Tibial nerve (tissue), 4 donors: ENCODE measurements at places on chromosomes 2 and 18.

GRCh38 chr2:239585422-239585821, 184.6 kb upstream of the HDAC4 start:
- DNase-seq: no peak

DNA sequence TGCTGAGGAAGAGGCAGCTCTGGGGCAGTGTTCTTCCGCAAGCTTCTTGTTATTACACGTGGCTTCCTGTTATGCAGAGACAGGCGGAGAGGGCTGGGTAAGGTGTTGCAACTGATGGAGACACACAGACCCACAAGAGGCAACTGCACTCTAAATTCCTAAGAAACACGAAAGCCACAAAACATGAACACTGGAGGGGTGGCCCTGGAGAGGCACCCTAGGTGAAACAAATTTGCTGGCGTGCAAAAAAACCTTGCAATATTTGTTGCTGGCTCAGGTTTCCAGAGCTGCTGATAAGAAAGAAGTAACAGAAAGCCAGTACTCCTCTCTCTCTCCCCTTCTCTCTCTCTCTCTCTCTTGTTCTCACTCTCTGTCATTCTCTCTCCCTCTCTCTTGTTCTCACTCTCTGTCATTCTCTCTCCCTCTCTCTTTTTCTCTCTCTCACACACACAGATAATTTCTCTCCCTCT, 31.8 kb downstream of the ARHGAP25 start:
- DNase-seq: peak; percentile 53

- DNase-seq: no peak
Measured at GRCh38 chr2:71550801-71551630, 97.7 kb downstream of the DYSF start.

DNA sequence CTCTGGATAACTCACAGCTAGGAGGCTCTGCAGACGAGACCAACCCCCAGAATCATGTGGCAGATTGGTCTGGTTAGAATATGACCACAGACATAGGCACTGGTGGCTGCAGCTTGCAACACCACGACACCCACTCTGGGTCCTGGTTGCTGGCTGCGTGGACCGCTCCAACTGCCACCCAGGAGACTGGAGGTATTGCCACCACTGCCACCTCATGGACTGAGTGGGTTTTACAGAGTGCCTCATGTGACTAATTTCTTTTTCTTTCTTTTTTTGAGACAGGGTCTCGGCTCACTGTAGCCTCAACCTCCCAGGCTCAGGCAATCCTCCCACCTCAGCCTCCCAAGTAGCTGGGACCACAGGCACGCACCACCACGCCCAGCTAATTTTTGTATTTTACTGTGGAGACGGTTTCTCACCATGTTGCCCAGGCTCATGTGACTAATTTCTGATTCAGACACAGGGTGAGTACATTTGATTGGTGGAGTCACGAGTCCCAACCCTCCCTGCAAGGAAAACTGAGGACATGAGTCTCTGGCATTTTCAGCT, 29.9 kb upstream of the NT5DC4 start:
- no peak for DNase-seq

DNA sequence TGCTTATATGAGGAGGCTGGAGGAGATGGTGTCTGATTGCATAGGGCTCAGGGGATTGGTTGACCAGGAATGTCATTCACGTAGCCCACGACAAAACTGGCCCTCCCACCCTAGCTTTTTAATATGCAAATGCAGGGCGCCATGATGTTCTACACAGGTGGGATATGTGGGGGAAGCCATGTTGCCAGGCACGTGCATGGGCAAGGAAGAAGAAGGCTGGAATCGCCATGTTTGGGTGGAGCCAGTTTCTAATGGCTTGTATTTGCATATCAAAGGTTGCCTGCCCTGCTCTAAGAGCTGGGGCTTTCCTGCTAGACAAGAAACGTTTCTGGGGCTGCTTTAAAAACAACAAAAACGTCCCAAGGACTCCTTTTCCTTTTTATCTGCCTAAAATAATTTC, 26.5 kb upstream of the LINC00305 start:
- DNase-seq: no peak

DNA sequence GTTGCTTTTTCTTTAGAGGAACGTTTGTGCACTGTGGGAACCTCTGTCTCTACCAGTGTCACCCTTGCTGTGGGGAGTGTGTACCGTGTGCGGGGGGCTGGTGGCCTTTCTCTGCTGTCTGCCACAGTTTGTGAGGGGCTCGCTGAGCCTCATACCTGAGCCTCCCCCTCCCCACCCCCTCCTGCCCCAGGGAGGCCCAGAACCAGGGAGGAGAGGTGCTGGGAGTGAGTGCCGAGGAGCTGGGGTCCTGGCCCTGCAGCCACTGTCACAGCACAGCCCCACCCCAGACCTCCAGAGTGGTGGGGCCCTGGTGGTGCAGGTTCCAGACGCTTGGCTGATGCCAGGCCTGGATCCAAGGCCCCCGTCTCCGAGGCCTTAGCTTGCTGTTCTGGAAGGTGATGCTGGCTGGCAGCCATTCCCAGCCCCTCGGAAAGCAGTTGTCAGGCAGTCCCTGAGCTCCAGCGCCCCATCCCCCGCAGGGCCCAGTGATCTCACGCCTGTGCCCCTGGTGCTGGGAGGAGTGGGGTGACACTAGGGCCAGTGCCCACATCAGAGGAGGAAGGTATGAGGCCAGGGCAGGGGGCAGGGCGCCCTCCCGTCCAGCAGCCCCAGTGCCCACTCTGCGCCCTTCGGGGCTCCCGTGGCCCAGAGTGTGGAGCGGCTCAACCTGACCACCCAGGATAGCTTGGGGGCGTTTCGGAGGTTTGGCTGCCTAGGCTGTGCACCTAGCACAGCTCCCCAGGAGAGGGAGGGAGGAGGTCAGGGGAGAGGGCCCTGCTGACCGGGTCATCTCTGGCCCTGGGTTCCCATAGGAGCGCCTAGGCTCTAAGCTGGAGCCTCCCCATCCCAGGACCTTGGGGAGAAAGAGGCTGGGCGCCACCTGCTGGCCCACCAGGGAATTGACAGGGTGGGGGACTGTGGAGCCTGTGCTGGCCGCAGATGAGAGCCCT, 53.0 kb upstream of the ALPP start:
- DNase-seq: no peak

- no peak for DNase-seq
Measured at GRCh38 chr2:219448099-219448775, 13.6 kb downstream of the SPEG start.

DNA sequence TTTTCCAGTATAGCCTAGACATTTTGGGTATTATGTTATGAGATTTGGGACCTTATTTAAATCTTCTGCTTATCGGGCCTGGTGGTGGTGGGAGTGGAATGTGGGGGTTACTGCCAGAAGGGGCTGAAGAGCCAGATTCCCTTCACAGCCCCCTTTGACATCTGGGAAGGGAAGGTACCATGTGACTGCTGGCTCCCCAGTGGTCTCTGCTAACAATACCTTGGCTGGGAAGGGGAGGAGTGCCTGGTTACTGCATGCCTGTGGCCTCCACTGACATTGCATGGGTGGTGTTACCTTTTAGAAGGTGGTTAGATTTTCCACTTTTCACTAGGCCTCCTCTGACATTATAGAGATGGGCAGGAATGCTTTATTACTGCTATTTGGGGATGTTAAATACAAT, 8.0 kb downstream of the ATP9B start:
- DNase-seq: no peak

GRCh38 chr18:9530226-9531009, 55.1 kb downstream of the RALBP1 start:
- no peak for DNase-seq

- DNase-seq: peak; percentile 45
Measured at GRCh38 chr2:152466980-152467676, 132.2 kb downstream of the FMNL2 start.

DNA sequence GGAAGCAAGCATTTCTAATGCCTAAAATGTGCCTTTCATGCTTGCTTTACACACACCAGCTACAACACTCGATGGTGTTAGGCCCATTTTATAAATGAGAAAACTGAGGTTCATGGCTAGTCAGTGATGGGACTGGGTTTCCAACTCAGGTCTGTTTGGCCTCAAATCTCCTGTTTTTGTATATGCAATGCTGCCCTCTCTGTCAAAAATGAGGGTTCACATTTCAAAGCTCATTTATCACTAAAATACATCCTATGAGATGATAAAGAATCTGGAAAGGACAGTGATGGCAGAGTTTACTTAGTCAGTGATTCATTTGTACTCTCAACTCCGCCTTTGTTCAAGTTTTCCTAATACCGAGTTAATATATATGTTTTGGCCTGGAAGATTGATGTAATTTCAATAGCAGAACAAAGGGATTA, 92.3 kb downstream of the KCTD1 start:
- DNase-seq: no peak

GRCh38 chr2:112242384-112242783, 12.5 kb downstream of the ZC3H8 start:
- no peak for DNase-seq

DNA sequence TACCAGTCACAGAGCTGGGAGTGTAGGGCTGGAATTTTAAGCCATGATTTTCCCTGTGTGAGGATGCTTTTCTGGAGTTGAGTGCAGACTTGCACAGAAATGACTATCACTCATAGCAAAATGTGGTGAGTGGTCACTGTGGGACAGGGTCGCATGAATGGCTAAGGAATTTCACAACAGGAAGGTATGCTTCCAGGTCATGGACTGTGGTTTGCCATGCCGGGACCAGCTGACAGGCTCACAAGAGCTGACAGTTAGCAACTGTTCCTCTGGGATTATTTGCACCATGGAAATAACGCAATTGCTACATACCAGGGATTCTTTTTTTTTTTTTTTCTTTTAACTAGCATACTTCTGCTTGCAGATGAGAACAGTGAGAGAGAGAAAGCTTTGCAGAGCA, 3.8 kb upstream of the UXS1 start:
- no peak for DNase-seq

DNA sequence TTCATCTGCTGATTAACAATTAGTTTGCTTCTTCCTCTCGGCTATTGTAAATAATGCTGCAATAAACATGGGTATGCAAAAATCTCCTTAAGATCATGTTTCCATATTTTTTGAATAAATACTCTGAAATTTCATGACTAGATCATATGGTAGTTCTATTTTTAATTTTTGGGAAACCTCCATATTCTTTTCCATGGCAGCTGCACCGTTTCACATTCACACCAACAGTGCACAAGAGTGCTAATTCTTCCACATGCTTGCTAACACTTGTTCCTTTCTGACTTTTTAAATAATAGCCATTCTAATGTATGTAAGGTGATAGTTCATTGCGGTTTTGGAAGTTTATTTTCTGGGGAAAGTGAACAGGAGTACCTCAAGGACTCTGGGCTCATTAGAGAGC, 52.6 kb upstream of the TACR1 start:
- DNase-seq: no peak

DNA sequence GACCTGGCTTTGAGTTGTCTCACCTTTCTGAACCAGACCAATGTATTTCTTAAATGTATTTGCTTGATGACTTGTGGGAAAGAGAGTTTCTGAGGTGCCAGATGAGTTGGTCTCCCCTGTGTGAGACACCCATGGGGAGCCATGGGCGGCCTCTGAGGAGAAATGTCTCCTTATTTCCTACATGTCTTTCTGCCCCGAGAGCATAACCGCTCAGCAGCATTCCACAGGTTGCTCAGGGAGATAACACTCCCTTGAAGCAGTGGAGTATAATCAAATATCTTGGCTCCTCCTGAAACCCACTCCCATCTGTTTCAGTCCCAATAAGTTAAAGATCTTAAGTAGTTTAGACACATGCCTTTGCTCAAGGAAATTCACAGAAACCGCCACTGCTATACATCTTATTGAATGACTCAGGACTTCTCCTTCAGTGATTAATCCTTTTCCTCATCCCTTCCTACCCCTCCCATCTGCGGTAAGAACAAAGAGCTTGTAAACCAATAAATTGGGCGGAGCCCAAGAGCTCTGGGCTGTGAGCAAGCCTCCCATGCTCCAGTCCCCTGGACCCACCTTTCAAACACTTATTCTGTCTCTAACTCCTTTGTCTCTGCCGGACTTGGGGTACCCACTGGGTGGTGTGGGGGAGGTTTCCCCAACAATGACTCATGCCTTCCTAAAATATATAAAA, 285.5 kb upstream of the LRRTM4 start:
- no peak for DNase-seq

GRCh38 chr2:172089005-172089504, 3.7 kb downstream of the DLX1 start:
- no peak for DNase-seq

GRCh38 chr2:200786423-200786822, 25.3 kb upstream of the BZW1 start:
- no peak for DNase-seq

DNA sequence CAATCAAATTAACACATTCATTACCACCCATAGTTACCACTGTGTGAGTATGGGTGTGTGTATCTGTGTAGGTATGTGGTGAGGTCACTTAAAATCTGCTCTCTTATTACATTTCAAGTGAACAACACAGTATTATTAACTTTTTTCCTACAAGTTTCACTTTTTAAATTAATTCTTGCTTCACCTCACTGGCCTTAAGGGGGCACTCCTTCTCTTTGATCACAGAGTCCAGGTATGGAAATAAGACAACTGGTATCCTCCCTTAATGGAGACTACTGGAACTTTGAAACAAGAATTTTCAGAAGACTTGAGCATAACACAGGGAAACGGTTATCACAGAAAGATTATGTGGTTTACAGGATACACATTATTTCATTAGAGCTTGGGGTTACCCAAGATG, 255.8 kb downstream of the ASXL3 start:
- DNase-seq: no peak

GRCh38 chr2:26683583-26683982, 8.9 kb upstream of the KCNK3 start:
- DNase-seq: no peak

DNA sequence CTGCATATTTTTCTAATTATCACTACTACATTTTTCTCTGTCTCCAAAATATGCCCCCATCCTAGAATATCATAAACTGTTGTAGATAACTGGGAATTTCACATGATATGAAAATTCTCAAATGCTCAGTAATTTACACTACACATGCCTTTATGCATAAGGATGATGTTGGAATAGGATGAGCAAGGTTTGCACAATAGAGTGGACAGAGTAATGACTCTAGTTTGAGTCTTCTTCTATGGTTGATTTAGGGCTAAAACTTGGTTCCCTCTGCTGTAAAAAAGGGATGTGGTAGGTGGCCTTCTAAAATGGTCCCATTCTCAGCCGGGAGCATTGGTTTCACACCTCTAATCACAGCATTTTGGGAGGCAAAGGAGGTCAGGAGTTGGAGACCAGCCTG, 129.9 kb downstream of the BCL11A start:
- DNase-seq: no peak
